ENCODE measurements at places on chromosomes 16 and 17.

DNA sequence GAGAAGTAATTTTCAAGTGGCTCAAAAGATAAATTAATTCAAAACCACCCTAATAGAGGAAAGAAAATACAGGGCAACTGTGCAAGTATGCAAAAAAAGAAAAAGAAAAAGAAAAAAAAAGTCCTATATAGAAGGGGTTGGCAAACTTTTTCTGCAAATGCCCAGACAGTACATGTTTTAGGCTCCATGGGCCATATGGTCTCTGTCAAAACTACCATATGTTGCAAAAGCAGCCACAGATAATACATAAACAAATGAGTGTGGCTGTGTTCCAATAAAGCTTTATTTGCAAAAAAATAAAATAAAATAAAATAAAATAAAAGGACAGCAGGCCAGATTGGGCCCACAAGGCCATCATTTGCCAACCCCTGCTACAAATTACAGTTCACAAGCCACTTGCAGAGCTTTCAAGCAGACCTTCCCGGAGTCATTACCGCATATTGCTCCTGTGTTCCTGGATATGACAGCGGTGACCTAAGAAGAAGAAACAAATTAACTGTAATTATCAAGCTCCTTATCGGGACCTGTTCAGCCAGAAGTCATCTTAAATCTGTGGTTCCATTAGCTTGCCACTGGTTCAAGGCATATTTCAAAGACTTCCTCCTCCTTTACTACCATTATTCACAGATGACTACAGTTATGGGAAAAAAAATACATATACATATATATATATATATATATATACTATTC lies 15.9 kb downstream of the ZC3H7A start:
- DNase-seq, result no peak
- H3K4me1 ChIP-seq, result peaks cover 29% of the 10 kb centered on the region
- H3K27ac ChIP-seq, result no peak overlapping the region
- no peaks in the 10 kb centered on the region for H3K27me3 ChIP-seq
- H3K4me3 ChIP-seq, result no peak overlapping the region

DNA sequence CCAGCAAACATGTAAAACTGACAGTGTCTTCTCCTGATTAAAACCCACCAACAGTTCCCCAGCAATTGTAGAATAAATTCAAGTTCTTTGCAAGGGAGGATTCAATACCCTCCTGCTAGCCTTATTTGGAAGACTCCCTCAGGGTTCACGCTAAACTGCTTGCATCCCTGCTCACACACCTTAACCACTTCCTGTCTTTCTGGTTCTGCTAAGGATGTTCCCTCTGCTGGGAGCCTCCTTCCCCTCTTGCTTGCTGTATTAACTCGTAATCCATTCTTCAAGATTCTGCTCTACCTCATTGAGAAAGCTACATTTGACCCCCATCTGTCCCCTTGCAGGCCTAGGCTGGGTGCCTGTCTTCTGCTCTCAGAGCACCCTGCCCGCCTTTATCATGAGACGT lies 2.3 kb upstream of the SHISA6 start:
- H3K27me3 ChIP-seq, result no peaks in the 10 kb centered on the region
- no peak for DNase-seq
- no peak overlapping the region for H3K27ac ChIP-seq
- H3K4me1 ChIP-seq, result no peaks in the 10 kb centered on the region
- H3K4me3 ChIP-seq, result no peak overlapping the region

DNA sequence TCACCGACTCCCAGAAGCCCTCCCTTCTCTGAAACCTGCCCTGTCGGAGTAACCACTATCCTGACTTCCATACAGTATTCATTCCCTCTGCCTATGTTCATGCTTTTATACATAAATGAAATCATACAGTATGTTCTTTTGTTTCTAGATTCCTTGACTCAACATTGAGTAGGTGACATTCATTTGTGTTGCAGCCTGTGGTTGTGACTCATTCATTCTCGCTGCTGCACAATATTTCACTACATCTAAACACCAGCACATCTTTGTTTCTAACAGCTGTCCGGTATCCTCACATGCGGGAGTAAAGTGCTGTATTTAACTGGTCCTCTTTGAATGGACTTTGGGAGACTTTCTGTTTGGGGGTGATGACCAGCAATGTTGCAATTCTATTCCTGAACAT lies 135.0 kb upstream of the FOXF1 start:
- no peak for DNase-seq
- no peak overlapping the region for H3K27ac ChIP-seq
- H3K4me1 ChIP-seq, result no peaks in the 10 kb centered on the region
- no peak overlapping the region for H3K4me3 ChIP-seq
- no peaks in the 10 kb centered on the region for H3K36me3 ChIP-seq

DNA sequence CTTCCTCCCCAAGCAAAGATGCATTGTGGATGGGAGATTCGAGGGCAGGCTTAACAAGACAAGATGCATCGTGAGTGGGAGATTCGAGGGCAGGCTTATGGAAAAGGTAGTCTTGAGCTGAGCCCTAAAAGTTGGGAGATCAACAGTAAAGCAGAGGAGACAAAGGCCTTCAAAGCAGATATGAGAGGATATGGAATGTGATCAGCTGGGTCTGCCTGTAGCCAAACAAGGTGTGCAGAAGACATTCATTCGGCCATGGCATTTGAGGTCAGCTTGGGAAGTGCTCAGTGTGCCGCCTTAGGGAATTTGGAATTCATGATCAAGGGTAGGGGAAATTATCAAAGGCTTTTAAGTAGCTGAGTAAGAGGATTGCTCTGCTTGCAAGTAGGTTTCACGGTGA lies 39.5 kb downstream of the DNAH9 start:
- H3K4me1 ChIP-seq, result no peaks in the 10 kb centered on the region
- DNase-seq, result no peak
- no peaks in the 10 kb centered on the region for H3K36me3 ChIP-seq
- H3K27ac ChIP-seq, result no peak overlapping the region
- H3K27me3 ChIP-seq, result no peaks in the 10 kb centered on the region

- H3K27ac ChIP-seq, result no peak overlapping the region
- H3K4me3 ChIP-seq, result no peak overlapping the region
- DNase-seq, result peak; percentile 77
- H3K36me3 ChIP-seq, result peaks cover 38% of the 10 kb centered on the region
- H3K4me1 ChIP-seq, result peaks cover 5% of the 10 kb centered on the region
These were observed 30.3 kb downstream of the HMOX2 start for GRCh38 chr16:4506450-4506849.

DNA sequence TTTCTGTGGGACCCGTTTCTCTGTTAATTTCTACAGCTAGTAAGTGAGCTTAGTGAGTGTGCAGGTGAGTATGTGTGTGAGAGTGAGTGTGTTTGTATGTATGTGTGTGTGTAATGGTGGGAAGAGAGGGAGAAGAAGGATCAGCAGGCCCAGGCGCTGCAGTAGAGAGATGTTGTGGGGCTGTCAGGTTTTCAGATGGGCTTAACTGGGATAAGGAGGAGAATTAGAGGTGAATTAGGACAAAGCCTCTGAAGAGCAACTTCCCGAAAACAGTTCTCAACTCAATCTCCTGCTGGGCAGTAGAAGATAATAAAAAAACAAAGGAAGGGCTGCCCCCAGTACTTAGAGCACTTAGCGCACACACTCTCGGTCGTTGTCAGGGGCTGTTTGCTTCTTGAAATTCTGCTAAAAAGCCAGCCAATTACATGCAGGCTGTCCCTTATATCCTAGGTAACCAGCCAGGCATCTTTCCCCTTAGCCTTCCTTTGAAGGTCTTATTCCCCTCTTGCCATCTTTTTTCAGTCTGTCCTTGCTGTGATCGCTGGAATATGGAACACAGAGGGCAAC lies 63.4 kb downstream of the CLEC16A start:
- H3K4me1 ChIP-seq, result no peaks in the 10 kb centered on the region
- H3K27ac ChIP-seq, result no peak overlapping the region
- no peak for DNase-seq
- H3K36me3 ChIP-seq, result peaks cover 8% of the 10 kb centered on the region

DNA sequence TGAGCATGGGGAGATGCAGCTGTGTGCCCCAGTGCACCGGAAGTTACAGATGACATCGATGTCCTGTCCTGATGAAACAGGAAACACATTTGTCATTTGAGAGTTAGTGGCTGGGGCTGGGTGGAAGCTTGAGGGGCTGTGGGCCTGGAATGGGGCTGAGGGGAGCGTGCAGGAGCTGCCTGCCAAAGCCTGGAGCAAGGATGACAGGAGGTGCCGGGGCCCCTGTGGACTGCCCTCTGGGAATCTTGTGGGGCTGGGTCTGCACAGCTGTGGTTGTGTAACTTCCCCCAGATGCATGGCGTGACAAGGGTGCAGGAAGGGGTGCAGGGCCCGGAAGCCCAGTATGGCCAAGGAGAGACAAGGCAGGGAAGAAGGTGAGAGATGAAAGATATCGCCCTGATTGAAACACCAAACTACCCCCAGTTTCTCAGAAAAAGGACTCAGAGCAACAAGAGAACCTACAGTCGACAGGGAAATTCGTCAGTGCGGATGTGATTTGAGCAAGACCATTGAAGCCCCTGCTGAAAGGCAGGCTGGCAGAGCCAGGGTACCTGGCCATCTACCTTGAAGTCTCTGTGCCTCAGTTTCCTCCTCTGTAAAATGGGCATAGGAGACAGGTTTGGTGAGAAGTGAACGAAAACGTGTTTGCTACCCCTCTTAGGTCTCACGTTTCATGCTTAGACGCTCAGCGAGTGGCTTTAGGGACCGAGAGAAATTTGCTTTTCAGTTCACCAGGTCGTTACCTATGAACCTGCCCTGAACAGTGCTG lies 8.8 kb downstream of the MMP25 start:
- no peaks in the 10 kb centered on the region for H3K36me3 ChIP-seq
- no peak overlapping the region for H3K27ac ChIP-seq
- DNase-seq, result no peak

All from endothelial cell of umbilical vein (primary cell).